ENCODE measurements at places on chromosomes 4 and X.
A peak's percentile ranks its signal among the peaks of the same experiment; 100 is the strongest.

DNA sequence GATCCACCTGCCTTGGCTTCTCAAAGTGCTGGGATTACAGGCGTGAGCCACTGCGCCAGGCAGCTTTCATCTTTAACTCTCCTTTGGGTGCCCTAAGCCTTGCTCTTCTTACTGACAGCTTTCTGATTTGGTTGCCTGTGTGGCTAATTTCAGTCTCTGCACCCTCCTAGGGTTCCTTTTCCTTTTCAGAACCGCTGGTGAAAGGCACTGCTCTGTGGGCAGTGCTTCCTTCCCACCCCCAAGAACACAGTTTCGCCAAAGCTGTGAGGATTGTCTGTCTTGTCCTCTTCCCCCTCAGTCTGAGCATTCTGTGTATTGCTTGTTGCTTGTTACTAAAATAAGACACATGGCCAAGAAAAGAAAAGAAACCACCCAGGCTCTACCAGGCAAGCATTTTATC is 101.4 kb upstream of the FRMPD3 start:
- no peak for DNase-seq

- no peak for DNase-seq
These were observed 3.6 kb upstream of the TSPAN5 start for GRCh38 chr4:98662055-98662453.

DNA sequence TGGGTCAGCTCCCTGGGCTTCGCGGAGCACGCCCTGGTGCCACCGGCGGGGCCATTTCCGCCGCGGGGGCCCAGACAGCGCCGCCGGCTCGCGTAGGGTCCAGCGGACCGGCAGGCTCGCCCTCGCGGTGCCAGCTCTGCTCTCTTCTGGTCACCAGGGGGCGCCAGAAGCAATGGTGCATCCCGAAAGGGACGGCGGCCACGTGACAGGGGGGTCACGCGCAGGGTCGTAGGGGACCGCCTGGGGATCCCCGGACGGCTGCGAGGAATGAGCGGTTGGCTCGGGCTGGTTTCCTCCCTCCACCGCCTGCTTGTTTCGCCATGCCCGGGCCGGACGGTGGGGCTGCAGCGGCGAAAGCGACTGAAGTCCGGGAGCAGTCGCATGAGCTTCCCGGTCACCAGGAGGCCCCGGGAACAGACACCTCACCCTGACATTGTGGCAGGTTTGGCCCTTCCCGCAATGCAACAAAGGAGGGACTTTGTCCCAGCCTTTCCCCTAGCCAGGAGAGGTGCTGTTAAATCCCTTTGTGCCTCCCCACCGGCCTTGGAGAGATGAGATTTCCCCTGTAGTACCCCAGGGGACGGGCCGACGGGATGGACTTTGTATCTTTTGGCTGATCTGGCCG is 15.8 kb downstream of the ZCCHC12 start:
- peak; percentile 48 for DNase-seq

GRCh38 chrX:78945186-78945912 is at the start of gene P2RY10:
TSS of gene P2RY10 (plus strand) at chrX:78945391. CDS start at chrX:78960521, 15,130 bp downstream.
- DNase-seq, result no peak

DNA sequence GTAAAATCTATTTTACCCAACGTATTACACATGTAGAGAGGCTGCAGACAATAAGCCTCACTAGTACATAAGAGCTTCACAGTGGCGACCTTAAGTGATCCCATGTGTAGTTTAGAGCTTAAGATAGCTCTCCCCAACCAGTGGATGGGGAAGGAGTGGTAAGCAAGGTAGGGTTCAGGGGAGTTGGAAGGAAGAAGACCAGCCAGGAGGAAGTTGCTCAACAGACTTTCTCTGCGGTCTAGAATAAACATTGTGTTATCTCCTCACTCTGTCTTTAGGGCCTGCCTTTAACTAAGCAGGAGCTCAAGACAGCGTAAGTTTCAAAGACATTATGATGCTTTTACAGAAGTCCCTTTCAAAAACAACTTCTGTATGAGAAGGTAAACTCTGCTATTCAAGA is 16.8 kb downstream of the MEPE start:
- DNase-seq, result no peak

- no peak for DNase-seq
These were observed 286.3 kb downstream of the PDGFC start for GRCh38 chr4:156685308-156685707.

DNA sequence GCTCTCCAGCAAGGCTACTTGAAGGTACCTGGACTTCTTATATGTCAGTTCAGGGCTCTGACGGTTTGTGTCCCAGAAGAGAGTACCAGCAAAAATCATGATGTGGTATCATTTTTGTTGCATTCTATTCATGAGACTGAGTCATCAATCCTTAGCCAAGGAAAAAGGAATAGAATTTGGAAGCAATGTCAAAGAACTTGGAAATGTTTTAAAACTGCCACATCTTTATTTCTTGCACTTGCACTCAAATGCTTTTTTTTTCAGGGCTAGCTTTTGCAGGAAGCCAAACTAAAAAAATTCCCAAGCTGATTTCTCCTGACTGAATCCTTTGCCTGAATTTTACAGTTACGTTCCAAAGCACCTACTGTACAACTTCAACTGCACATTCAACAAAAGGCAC is 112.4 kb downstream of the NPFFR2 start:
- DNase-seq, result no peak

DNA sequence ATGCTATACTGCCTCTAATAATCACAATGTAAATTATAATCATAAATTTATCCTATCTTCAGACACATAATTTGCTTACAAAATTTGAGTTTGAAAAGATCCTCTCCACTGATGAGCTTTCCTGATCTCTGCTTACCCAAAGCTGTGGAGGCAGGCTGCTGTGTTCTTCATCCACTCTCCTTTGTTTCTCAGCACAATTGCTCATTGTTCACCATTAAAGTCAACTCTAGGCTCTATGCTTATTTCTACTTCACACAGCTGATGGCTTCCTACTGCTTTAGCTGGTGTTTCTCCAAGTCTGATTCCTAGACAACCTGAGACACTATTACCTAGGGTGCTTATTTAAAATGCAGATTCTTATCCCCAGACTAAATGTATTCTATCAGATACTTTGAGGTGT is 319.7 kb downstream of the PCDH18 start:
- no peak for DNase-seq
